ENCODE measurements at places on chromosomes 12 and 14. TPM values are rescaled to one million over a fixed set of nuclear protein-coding genes. Genes with fewer than 3 reads are reported as not detected.
A peak's percentile ranks its signal among the peaks of the same experiment; 100 is the strongest.

GRCh38 chr14:94370524-94370910 lies 17.9 kb downstream of the SERPINA1 start:
- no peaks in the 10 kb centered on the region for H3K27me3 ChIP-seq
- H3K4me1 ChIP-seq, result no peaks in the 10 kb centered on the region
- H3K36me3 ChIP-seq, result no peaks in the 10 kb centered on the region
- H3K4me3 ChIP-seq, result no peak overlapping the region
- no peak for DNase-seq
- no peak overlapping the region for H3K27ac ChIP-seq

DNA sequence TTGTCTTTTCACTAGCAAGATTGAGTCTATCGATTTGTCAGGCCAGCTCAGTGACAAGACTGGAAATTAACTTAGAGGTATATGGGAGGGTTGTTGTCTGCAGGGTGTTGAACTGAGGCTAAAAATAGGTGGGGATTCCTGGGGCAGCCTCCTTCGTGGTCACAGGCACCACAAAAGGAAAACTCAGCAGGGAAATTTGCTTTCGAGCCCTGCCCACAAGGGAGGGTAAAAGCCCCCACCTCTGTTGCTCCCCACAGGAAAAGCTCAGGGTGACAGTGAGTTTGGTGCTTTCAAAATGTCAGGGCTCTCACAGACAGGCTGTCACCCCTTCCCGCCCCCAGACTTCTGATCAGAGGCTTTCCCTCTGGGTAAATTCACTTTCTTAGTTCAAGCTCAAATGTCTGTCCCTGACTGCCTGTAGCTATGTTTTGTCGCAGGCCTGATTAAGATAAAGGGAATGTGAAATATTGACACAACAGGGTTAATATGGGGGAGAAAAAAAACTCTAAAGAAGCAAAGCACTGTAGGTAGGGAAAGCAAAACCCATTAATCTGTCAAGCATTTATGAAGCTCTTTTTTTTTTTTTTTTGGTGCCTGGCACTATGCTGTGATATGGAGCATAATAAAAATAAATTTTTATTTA lies 11.7 kb upstream of the NFKBIA start:
- peaks cover 7% of the 10 kb centered on the region for H3K4me1 ChIP-seq
- no peaks in the 10 kb centered on the region for H3K36me3 ChIP-seq
- no peak for DNase-seq
- H3K27ac ChIP-seq, result no peak overlapping the region
- H3K4me3 ChIP-seq, result no peak overlapping the region

DNA sequence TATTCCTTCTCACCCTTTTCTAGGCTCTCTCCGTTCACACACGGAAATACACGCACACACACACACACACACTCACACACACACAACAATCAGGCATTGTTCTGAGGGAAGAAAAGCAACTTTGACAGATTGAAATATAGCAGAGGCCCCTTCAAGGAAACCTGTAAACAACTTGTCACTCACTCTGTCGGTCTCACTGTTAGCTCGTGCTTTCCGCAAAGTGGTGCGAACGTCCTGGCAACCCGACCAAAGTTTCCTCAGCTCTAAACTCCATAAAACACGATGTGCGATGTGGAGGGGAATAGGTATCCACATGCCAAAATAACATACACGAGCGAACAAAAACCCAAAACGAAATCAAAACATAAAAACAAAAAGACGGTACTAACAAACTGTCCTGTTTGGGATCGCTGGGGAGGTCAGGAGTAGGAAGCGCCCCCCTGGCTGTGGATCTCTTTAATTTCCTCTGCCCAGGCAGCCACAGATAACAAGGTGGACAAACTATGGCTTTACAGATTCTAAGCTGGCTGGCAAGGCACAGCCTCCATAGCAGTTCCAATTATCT lies 822 bp upstream of the SOX5 start:
- H3K27me3 ChIP-seq, result no peaks in the 10 kb centered on the region
- peaks cover 6% of the 10 kb centered on the region for H3K4me1 ChIP-seq
- H3K4me3 ChIP-seq, result peak overlapping the region; percentile 44
- peak; percentile 18 for DNase-seq

GRCh38 chr12:65731771-65732170 lies 92.5 kb upstream of the HMGA2 start:
- no peak overlapping the region for H3K27ac ChIP-seq
- H3K4me1 ChIP-seq, result peaks cover 7% of the 10 kb centered on the region
- DNase-seq, result peak; percentile 9
- peaks cover 4% of the 10 kb centered on the region for H3K27me3 ChIP-seq
- H3K4me3 ChIP-seq, result no peak overlapping the region

- H3K4me3 ChIP-seq, result no peak overlapping the region
- H3K36me3 ChIP-seq, result no peaks in the 10 kb centered on the region
- DNase-seq, result no peak
- no peak overlapping the region for H3K27ac ChIP-seq
These were observed 84.0 kb downstream of the DCAF5 start for GRCh38 chr14:69068744-69069421.

DNA sequence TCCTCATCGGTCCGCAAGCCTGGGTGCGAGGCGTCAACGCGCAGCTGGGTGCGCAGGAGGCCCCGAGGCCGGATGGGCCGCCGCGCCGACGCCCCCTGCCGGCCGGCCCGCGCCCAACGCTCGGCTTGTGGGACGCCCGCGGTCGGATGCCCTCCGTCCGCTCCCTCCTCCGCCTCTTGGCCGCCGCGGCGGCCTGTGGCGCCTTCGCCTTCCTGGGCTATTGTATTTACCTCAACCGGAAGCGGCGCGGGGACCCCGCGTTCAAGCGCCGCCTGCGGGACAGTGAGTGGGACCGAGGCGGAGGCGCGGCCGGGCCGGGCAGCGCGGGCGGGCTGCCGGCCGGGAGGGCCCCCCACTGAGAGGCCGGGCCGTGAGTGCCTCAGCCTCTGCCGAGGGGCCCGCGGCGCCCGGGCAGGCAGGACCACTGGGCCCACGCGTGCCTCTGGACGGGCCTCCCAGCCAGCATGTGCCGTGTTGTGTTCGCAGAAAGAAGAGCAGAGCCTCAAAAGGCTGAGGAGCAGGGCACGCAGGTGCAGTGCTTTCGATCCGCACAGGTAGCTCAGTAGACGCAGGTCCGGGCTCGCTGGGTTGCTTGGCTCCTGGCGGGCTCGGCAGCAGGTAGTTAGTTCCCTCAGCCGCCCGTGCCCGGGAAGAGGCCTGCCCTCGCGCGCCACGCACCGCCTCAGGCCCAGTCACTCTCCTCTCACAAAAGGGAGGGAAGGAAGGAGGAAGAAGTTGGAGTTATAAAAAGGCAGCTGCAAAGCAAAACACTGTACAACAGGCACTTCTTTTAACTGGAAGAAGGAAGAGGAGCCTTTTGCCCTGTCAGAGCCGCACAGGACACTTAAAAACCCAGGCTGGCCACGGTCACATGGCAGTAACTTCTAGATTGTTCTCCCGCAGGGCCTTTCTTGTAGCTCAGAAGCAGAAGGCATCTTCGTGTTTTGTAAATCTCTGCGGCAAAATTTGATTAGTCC lies at the start of gene TOMM20L:
Gene TOMM20L (plus strand): TSS at position 119 of the 977 bp plus-strand sequence. CDS start 28 bp downstream, at position 147.
- DNase-seq, result peak; percentile 83
- H3K27me3 ChIP-seq, result no peaks in the 10 kb centered on the region
- H3K4me3 ChIP-seq, result peak within 1 kb of the TSS; percentile 48
- no peaks in the 10 kb centered on the region for H3K36me3 ChIP-seq
- H3K27ac ChIP-seq, result no peak within 1 kb of the TSS

- H3K36me3 ChIP-seq, result no peaks in the 10 kb centered on the region
- no peaks in the 10 kb centered on the region for H3K27me3 ChIP-seq
- no peak overlapping the region for H3K27ac ChIP-seq
- peaks cover 22% of the 10 kb centered on the region for H3K4me1 ChIP-seq
- no peak overlapping the region for H3K4me3 ChIP-seq
These were observed 43.6 kb downstream of the ZCRB1 start for GRCh38 chr12:42282294-42282693.

GRCh38 chr12:33349791-33350190 lies 89.8 kb downstream of the SYT10 start:
- H3K36me3 ChIP-seq, result no peaks in the 10 kb centered on the region
- no peaks in the 10 kb centered on the region for H3K4me1 ChIP-seq
- no peak overlapping the region for H3K27ac ChIP-seq
- H3K27me3 ChIP-seq, result no peaks in the 10 kb centered on the region
- H3K4me3 ChIP-seq, result no peak overlapping the region

GRCh38 chr12:123270214-123271000 lies 1.2 kb downstream of the CDK2AP1 start:
- H3K27ac ChIP-seq, result peak overlapping the region; percentile 71
- H3K36me3 ChIP-seq, result peaks cover 2% of the 10 kb centered on the region
- peak; percentile 33 for DNase-seq
- H3K27me3 ChIP-seq, result no peaks in the 10 kb centered on the region
- H3K4me1 ChIP-seq, result peaks cover 16% of the 10 kb centered on the region
- peak overlapping the region; percentile 73 for H3K4me3 ChIP-seq

DNA sequence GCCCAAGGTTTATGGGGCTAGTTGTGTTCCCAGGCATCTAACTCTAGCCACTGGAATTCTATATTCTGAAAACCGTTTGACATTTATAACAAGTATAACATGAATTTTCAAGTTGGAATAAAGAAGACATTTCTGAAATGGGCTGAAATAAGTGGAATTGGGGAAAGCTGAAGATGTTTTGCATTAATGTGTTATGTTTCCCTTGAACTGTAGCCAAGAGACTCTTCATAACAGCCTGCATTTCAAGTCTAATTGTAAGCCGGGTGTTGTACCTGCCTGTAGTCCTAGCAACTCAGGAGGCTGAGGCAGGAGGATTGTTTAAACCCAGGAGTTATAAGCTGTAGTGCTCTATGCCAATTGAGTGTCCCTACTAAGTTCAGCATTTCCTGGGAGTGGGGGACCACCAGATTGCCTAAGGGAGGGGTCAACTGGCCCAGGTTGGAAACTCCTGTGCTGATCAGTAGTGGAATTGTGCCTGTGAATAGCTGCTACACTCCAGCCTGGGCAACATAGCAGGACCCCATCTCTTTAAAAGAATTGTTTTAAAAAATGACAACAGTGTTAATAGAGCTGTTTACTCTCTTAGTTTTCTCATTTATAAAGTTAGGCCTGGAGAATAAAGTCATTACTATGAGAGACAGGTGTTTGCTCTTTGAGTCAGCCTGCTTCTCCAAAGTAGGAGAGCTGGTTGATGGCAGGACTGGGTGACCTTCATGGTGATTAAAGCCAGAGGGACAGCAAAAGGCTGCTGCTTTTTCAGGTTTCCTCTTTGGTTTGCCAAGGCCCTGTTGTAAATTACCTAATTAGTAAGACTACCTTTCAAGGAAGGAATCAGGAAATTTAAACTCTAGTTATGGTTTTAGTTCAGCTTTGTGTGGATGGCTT lies 483.6 kb upstream of the RGS6 start:
- H3K36me3 ChIP-seq, result no peaks in the 10 kb centered on the region
- no peak overlapping the region for H3K27ac ChIP-seq
- H3K4me3 ChIP-seq, result no peak overlapping the region
- H3K4me1 ChIP-seq, result peaks cover 3% of the 10 kb centered on the region
- DNase-seq, result no peak
- H3K27me3 ChIP-seq, result no peaks in the 10 kb centered on the region

DNA sequence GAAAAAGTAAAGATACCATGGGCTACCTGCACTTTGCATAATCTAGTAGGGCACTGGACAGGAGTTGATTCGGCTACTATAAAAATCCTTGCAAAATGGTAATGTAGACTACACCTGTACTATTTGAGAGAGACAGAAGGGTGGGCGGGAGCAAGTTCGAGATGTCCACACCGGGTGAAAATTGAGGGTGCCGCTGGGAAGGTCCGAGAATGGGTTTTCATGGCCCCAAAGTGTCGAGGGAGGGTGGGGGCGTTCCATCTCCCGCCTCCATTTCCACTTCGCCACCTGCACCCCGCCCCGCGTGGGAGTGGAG lies 648 bp downstream of the SNX6 start:
- H3K4me3 ChIP-seq, result peak overlapping the region; percentile 88
- peaks cover 7% of the 10 kb centered on the region for H3K4me1 ChIP-seq
- peaks cover 4% of the 10 kb centered on the region for H3K36me3 ChIP-seq
- no peak for DNase-seq
- H3K27me3 ChIP-seq, result no peaks in the 10 kb centered on the region

GRCh38 chr14:103698380-103699260 lies 16.6 kb downstream of the XRCC3 start:
- H3K27ac ChIP-seq, result peak overlapping the region; percentile 63
- peaks cover 73% of the 10 kb centered on the region for H3K36me3 ChIP-seq
- peaks cover 26% of the 10 kb centered on the region for H3K4me1 ChIP-seq

- no peak for DNase-seq
- no peak overlapping the region for H3K27ac ChIP-seq
- H3K36me3 ChIP-seq, result no peaks in the 10 kb centered on the region
- H3K27me3 ChIP-seq, result no peaks in the 10 kb centered on the region
- no peaks in the 10 kb centered on the region for H3K4me1 ChIP-seq
These were observed 190.9 kb upstream of the RASSF8 start for GRCh38 chr12:25767606-25768005.

- DNase-seq, result no peak
- H3K27ac ChIP-seq, result no peak overlapping the region
These were observed 264.9 kb downstream of the TTC8 start for GRCh38 chr14:89089330-89089729.

DNA sequence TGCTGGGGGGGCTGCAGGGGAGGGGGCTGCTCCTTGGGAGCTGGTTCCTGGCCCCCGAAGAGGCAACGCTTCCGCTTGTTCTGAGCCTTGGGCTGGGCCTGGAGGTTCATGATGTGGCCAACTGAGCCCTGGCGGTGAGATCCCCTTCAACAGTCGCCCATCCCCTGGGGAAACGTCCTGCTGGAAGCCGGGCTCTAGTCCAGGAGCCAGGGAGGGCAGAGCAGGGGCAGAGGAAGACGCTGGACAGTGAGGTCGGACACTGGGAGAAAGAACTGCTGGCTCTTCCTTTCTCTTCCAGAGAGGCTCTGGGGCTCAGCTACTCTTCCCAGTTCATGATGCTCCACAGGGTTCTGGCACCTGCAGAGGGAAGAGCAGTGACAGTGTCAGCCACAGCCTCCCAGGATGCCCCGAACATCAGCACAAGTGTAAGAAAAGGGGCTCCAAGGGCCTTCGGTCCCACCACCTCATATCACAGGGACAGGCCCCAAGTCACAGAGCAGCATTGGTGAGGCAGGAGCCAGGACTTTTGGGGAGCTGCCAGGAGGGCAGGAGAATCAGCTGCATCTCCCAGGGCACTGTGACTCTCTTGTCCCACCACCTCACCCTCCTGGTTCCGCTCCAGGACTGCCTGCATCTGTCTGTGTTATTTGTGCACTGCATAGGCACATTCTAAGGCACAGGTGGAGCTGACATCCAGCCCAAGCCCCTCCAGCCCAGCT lies 25.9 kb upstream of the PNMA1 start:
- no peak for DNase-seq
- H3K4me1 ChIP-seq, result peaks cover 42% of the 10 kb centered on the region
- H3K27ac ChIP-seq, result no peak overlapping the region
- peaks cover 34% of the 10 kb centered on the region for H3K36me3 ChIP-seq
- no peaks in the 10 kb centered on the region for H3K27me3 ChIP-seq
- no peak overlapping the region for H3K4me3 ChIP-seq

DNA sequence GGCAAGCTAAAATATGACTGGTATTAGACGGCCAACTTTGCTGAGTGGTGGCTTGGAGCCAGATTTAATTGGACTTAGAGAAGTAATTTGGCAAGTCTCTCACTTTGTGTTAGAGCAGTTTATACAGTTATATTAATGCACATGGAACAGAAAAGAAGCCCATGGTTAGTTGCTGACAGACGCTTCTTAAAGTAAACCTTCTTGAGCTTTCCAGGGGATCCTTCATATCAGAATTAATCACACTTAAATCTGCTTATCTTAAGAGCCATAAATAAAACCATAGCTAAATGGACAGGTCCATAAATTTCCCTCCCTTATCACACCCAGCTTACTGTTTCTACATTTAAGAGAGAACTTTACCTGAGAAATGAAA lies 9.6 kb downstream of the GSG1 start:
- H3K27me3 ChIP-seq, result no peaks in the 10 kb centered on the region
- H3K4me1 ChIP-seq, result peaks cover 41% of the 10 kb centered on the region
- DNase-seq, result peak; percentile 46
- H3K36me3 ChIP-seq, result no peaks in the 10 kb centered on the region
- no peak overlapping the region for H3K27ac ChIP-seq

SLC5A8 gene
- total RNA-seq, result not detected

MORN3 gene
- total RNA-seq, result 0.96 TPM

GCH1 gene
- total RNA-seq, result 7.7 TPM

PLEK2 gene
- total RNA-seq, result 3.7 TPM

KRT3 gene
- total RNA-seq, result not detected

COX8C gene
- total RNA-seq, result not detected
